ENCODE measurements at places on chromosomes 5 and 9. TPM values are rescaled to one million over a fixed set of nuclear protein-coding genes. Genes with fewer than 3 reads are reported as not detected.

The TCOF1 gene
- total RNA-seq, result 9.4 TPM

The AJM1 gene
- total RNA-seq, result 0.82 TPM

The AK1 gene
- 25.7 TPM for total RNA-seq

The NIM1K gene
- 8.2 TPM for total RNA-seq

The C8G gene
- total RNA-seq, result not detected

The HMHB1 gene
- total RNA-seq, result not detected

The TLX3 gene
- total RNA-seq, result not detected

The PTPN3 gene
- 3.3 TPM for total RNA-seq

The FGF1 gene
- total RNA-seq, result 2.9 TPM

The DCANP1 gene
- total RNA-seq, result not detected

The PCDHA1 gene
- total RNA-seq, result 8.6 TPM

The NDUFA8 gene
- total RNA-seq, result 33.8 TPM

The EGFL7 gene
- 12.6 TPM for total RNA-seq

The GFRA3 gene
- not detected for total RNA-seq

The PPP6C gene
- total RNA-seq, result 19.2 TPM

The S100Z gene
- total RNA-seq, result not detected

The NTNG2 gene
- total RNA-seq, result 16.3 TPM

The FOXD4L5 gene
- total RNA-seq, result under 0.01 TPM

The COL15A1 gene
- total RNA-seq, result 6.9 TPM

The CNTLN gene
- 20.0 TPM for total RNA-seq

The SPARC gene
- 74.6 TPM for total RNA-seq

The CEP120 gene
- 52.6 TPM for total RNA-seq

The TMEM252 gene
- not detected for total RNA-seq

The FAM120AOS gene
- total RNA-seq, result 24.1 TPM

The MED7 gene
- total RNA-seq, result 44.4 TPM

The OXCT1 gene
- 70.5 TPM for total RNA-seq

The SPACA9 gene
- 2.0 TPM for total RNA-seq

The ROPN1L gene
- total RNA-seq, result 1.2 TPM

The ANKRD34B gene
- 0.41 TPM for total RNA-seq

The FOXD4L3 gene
- not detected for total RNA-seq

The BBLN gene
- total RNA-seq, result 55.4 TPM

The AGGF1 gene
- 32.6 TPM for total RNA-seq

The POU5F2 gene
- 2.0 TPM for total RNA-seq

The CD72 gene
- 0.41 TPM for total RNA-seq

The GDNF gene
- not detected for total RNA-seq

The DDX4 gene
- total RNA-seq, result 0.82 TPM

The SHISAL2B gene
- total RNA-seq, result not detected

The ADGRV1 gene
- total RNA-seq, result 98.6 TPM

The LMNB1 gene
- total RNA-seq, result 84.4 TPM

The ORM2 gene
- total RNA-seq, result not detected

The RMND5B gene
- 20.8 TPM for total RNA-seq

The PCDHB16 gene
- 5.3 TPM for total RNA-seq

The SPINK6 gene
- total RNA-seq, result not detected

The FGD3 gene
- 17.9 TPM for total RNA-seq

The PIK3R1 gene
- 128 TPM for total RNA-seq

The CNOT6 gene
- total RNA-seq, result 34.6 TPM

The AQP7 gene
- total RNA-seq, result not detected
